ENCODE measurements at places on chromosomes 12 and 14. TPM values are rescaled to one million over a fixed set of nuclear protein-coding genes. Genes with fewer than 3 reads are reported as not detected.

The MYH6 gene
- not detected for total RNA-seq

The CLEC2A gene
- not detected for total RNA-seq

The HOXC11 gene
- total RNA-seq, result not detected

The TEX22 gene
- total RNA-seq, result not detected

The GLIPR1L1 gene
- not detected for total RNA-seq

The OAS2 gene
- 3.7 TPM for total RNA-seq

The CLEC1B gene
- total RNA-seq, result not detected

The CDKN3 gene
- total RNA-seq, result 4.0 TPM

The KCNMB4 gene
- 1.6 TPM for total RNA-seq

The SERPINA6 gene
- total RNA-seq, result not detected

DNA sequence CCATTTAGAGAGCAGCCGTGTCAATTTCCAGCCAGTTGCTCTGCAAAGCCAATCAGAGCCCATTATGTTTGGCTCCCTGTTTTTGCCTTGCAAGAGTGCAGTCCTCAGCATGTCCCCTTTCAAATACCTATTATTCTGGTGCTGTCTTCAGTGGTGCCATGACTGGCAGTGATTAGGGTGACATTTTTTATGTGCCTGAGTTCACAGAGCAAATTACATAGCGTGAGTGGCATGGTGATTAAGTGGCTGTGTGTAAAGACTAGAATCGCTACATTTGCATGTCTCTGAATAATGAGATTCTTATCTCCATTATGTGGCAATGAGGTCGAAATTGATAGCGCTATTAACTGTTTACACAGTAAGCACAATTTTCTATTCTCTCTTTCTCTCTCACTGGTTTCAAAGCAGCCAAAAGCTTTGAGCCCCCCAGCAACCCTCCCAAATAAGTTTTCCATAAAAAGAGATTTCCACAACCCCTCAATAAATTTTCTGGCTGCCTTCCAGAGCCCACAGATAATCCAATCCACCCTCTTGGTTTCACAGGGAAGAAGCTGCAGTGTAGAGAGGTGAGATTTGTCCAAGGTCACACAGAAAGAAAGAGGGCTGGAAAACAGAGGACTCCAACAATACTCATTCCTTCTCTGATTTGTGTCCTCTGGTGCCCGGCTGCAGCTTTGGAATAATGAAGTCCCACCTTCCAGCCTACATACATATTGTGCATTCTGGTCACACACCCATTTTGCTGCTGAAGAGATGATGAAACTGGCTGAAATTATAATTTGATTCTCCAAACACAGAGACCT lies 58.8 kb upstream of the NUDT4 start:
- DNase-seq, result no peak

GRCh38 chr12:114976959-114977358 lies 293.0 kb upstream of the TBX3 start:
- DNase-seq, result no peak

- DNase-seq, result no peak
Observed at GRCh38 chr14:92644171-92644969, 104.1 kb downstream of the LGMN start.

GRCh38 chr12:89364631-89365030 lies 12.3 kb upstream of the DUSP6 start:
- DNase-seq, result no peak

GRCh38 chr12:66804563-66804974 lies 125.7 kb upstream of the GRIP1 start:
- DNase-seq, result no peak

DNA sequence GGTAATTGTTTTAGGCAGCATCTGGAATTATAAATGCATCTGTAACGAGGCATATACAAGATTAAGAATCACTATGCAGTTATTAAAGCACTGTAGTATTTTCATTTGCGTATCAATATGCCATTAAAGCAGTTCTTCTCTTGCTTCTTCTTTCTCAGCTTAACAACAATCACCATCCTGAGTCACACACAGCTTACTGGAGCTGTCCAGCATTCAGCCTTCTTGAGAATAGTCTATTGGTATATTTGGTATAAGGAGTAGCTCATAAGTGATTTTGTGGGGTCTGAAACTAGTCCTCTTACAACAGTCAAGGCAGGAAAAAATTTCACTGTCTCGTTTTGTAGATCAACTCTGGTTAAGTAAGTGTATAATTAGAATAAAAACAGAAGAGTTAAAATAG lies 523.0 kb upstream of the FOXG1 start:
- no peak for DNase-seq

DNA sequence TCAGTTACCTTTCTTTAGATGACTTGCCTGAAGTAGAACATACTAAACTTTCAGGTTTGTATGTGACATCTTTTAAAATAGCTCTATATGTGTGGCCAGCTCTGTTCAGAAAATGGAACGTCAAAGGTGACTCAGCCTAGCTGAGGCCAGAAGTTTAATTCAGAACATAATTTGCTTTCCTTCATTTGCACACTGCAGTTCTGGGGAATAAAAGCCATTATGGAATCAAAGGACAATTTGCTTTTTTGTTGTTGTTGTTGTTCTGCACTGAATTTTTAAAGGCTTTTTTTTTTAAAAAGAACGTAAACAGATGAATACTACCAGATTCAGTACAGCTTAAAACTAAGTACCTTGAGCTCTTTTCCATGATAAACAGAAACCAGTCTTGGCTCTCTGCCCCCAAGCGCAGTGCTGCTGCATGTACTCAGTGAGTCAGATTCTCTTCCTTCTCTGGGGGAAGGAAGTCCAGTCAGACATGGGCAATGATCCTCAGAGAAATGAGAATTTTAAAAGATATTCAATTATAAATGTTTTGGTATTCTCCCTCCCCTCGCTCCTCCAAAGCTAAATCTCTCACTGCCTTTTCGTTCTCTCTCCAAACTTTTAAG lies 644.2 kb downstream of the NOVA1 start:
- DNase-seq, result peak; percentile 40

DNA sequence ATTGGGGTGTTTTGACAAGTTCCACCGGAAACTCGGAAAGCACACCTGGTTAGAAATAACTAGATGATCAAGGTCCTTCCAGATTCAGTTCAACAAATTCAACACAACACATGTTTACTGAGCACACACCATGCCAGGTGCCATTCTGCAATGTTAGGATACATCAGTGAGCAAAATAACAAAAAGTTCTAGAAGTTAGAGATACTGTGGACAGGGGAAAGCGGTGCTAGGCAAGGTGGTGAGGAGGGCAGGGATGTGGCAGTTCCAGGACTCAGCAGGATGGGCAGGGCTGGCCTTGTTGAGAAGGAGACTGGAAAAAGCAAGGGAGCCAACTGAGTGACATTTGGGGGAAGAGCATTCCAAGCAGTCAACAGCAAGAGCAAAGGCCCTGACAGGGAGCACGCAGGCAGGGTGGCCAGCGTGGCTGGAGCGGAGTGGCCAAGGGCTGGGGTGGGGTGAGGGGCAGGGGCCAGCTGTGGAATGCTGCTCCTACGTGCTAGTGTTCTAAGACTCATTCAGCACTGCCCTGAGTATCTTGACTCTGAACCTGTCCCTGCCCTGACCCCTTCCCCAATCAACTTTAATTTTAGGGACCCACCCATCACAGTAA lies 19.4 kb upstream of the FAIM2 start:
- no peak for DNase-seq

GRCh38 chr12:68595241-68595640 lies 15.5 kb upstream of the RAP1B start:
- DNase-seq, result no peak

GRCh38 chr12:4819654-4820053 lies 90.1 kb upstream of the KCNA1 start:
- no peak for DNase-seq

DNA sequence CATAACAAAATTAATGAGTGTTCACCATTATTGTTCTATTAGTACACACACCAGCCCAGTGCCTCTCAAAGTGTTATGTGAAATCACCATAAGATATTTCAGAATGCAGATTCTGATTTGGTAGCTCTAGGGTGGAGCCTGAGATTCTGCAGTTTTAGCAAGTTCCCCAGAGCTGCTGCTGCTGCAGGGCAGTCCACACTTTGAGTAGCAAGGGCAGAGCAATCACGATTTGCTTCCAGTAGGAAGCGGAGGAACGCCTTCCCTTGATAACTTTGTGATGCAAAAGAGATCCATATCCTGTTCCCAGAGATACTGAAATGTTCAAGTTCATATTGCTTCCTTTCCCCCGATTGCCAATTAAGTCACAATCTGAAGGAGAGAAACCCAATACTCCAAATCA lies 57.9 kb downstream of the SLC17A8 start:
- no peak for DNase-seq

- no peak for DNase-seq
Observed at GRCh38 chr12:107134558-107134957, 41.2 kb upstream of the CRY1 start.

DNA sequence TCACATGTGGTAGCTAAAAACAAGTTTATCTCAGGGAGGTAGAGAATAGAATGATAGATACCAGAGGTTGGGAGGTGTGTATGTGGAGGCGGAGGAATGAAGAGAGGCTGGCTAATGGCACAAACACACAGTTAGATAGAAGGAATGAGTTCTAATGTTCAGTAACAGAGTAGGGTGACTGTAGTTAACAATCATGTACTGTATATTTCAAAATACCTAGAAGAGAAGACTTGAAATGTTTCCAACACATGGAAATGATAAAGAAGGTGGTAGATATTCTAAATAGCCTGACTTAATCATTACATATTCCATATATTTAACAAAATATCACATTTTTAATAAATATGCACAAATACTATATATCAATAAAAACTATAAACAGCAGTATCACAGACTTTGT lies 8.9 kb upstream of the IFNG-AS1 start:
- no peak for DNase-seq

DNA sequence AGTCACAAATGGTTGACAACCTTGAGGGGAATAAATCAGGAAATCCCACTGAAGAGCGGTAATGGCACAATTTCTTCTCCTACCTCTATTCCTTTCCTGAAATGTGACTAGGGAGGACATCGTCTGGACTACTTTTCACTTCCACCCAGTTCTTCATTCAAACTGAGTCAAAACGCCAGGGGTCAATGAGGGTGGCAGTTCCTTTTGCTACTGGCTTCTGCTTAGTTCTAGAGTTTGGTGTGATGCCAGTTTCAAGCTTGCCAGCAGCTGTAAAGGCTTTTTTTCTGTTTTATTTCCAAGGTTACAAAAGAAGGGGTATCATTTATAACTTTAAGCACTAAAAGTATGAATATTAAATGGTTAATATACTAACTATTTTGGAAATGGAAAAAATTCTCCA lies 286.5 kb downstream of the SOX5 start:
- no peak for DNase-seq

DNA sequence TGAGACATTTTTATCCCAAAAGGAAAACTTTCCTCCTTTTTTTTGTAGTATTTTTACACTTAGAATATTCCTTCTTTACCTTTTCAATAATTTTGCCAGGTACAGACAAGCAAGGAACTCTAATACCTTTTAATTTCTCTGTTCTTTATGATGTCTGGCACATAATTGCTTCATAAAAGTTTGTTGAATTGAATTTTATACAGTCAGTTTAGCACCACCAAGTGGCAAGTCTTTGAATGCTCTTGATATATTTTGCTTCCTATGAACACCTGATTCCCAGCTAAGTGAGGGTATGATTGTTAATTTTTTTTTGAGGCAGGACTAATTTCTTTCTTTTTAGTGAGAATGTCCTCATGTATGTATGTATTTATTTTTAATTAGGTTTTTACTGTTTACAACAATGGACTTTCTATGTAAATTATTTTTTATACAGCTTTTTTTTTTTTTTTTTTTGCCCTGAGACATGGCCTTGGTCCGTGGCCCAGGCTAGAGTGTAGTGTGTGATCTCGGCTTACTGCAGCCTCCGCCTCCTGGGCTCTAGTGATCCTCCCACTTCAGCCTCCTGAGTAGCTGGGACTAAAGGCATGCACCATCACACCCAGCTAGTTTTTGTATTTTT lies 6.9 kb downstream of the TBC1D15 start:
- DNase-seq, result no peak

DNA sequence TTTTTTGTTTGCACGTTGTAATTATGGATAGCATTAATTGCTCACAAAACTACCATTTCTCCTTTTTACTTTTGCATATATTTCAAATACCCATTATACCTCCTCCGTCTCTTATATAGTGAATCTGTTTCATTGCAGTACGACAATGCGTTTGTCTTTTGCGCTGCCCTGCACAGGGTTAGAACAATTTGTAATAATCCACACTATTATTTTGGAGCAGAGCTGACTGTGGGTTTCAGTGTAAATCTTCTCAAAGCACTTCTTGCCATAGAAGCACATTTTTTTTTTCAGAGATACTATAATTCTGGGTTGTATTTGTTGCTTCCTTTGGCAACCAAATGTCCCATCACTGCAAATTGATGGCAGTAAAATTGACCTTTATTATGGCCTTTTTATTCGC lies 451.8 kb upstream of the STXBP6 start:
- no peak for DNase-seq

DNA sequence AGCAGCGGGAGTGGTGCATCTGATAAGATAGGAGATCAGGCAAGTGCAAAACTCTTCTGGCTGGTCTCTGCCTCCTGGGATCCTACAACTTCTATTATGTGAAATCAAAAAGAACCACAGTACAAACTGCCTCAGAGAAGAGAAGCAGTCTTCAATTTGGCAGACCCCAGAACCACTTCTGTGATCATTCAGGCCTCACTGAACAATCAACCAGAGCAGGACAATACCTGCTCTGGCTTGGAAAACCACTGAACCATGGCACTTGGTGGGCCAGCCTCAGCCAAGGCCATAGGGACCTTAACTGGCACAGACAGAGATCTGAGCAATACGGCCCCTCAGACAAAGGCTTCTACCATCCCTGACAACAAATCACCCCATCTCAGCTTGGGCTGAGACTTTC lies 103.0 kb downstream of the NDUFA12 start:
- no peak for DNase-seq

- no peak for DNase-seq
Observed at GRCh38 chr12:92988622-92989130, 59.6 kb upstream of the EEA1 start.

DNA sequence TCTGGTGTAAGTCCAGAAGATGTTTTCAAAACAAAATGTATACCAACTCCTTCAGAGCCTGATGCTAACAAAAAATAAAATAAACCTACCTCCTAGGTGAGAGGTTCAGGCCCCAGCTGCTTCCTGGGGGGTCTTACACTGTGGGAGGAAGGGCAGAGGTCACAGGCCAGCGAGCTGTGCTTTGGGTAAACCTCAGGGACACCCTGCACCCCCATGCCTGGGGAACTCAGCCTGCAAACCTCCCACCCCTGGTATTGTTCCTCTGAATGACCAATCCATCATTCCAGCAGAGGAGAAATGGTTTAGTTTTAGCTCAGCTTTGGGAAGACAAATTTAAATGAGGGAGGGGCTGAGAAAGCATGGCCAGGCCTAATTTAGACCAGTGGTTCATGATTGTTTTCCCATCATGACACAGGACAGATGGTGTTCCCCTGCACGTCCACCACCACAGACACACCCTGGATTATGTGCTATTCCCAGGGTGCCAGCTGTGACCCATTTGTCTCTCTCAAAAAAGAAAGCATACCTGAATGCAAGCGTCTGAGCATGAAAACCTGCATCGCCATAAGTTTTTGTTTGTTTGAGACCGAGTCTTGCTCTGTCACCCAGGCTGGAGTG lies 14.5 kb upstream of the TFCP2 start:
- DNase-seq, result no peak

All from transverse colon (tissue), 4 donors.